LHCN-M2 (cell line): ENCODE measurements at places on chromosomes 1 and 21. TPM values are rescaled to one million over a fixed set of nuclear protein-coding genes. Genes with fewer than 3 reads are reported as not detected.

DNA sequence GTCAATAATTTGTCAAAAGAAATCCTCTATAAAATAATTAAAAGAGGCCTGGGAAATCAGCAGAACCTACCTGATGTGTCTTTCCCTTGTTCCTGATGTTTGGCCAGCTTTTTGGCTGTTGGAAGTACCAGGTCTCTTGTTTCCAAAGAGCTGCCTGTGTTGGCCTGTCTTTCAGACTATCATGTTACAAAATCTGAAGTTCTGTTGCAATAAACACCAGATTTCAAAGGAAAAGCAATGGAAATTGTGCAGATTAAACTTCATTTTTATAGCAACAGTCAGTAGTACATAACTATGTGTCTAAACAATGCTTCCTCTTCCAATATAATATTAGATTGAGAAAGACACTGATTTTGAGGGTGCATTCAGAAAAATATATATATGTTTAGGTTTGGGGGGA lies 647.2 kb upstream of the CXADR start:
- peak; percentile 2 for DNase-seq

GRCh38 chr1:3864884-3865283 lies 7.6 kb downstream of the DFFB start:
- DNase-seq, result no peak

DNA sequence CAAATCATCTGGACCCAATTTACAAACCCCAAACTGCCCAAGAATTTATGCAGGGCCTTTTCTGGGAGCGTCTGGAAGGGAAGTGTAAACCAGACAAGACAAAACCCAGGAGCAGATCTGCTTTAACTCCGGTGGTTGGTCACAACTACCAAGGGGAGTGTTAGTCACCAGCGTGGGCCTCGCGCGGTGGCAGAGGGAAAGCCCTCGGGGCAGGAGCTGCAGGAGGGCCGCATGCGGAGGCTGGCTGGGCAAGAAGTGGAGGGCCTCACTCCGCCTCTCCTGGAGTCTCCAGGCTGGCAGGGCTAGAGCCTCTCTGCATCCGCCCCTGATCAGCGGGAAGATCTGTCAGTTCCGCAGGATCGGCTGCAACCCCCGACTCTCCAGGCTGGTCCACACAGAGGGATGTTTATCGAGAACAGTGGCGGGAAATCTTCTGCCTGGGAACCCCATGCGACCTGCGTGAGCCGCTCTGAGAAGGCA lies 2.0 kb downstream of the COL24A1 start:
- DNase-seq, result no peak

- DNase-seq, result no peak
Measured at GRCh38 chr1:58104960-58105359, 441.6 kb downstream of the OMA1 start.

DNA sequence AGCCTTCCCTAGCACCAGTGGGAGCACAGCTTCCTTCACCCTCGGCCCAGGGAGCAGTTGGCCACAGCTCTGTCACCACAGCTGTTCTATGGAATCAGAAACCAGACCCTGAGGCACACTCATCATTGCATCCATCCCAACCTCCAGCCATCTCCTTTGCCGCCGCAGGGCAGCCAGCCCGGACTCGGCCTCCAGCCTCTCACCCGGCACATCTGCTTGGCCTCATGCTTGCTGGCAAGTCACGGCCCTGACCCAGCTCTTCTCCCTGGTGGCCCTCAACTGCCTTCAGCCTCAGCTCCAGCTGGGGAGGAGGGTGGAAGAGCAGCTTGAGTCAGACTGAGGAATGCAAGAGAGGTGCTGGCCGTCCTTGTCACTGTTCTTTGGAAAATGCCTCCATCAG lies 59.8 kb downstream of the TOR1AIP2 start:
- peak; percentile 82 for DNase-seq

DNA sequence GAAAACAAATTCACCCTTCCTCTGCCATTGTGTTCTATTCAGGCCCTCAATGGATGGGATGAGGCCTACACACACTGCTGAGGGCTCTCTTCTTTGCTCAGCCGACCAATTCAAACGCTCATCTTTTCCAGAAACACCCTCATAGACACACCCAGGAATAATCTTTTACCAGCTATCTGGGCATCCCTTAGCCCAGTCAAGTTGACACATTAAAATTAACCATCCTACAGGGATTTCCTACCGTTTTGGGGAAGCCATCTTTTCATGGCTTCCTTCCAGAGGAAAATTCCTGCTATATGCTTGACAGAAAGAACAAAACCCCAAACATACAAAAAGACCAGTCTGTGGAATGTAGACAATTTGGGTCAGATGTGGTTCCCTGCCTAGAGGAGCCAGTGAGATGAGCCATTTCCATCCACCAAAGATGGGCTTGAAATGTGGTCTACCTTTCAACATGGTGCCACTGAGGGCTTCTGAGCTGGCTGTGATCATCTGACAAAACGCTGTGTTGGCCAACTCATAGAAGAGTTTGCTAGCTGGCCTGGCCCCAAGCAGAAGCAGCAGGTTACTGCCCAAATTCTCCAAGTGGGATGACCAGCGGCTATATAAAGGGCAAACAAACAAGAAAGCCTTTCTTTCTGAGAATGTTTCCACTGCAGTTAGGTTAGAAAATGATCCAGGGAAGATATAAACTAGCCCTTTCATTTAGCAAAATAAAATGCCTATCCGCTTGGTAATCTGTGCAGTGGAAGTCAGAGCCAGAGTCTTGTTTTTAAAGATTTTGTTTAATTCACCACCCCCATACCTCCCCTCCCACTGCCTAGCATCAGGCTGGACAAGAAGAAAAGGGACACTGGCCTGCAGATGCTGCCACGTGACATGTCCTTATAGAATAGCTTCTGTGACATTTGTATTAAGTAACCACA lies 69.1 kb upstream of the MRPS6 start:
- no peak for DNase-seq

DNA sequence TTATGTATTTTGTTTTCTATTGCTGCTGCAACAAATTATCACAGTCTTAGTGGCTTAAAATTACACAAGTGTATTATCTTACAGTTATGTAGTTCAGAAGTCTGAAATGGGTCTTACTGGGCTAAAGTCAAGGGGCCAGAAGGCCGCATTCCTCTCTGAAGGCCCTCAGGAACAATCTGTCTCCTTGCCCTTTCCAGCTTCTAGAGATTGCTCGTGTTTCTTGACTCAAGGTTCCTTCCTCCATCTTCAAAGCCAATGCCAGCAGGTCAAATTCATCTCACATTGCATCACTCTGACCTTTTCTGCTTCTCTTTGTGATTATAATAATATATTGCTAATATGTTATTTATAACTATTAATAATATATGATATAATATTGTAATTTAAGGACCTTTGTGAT lies 97.1 kb downstream of the DIRAS3 start:
- DNase-seq, result no peak

DNA sequence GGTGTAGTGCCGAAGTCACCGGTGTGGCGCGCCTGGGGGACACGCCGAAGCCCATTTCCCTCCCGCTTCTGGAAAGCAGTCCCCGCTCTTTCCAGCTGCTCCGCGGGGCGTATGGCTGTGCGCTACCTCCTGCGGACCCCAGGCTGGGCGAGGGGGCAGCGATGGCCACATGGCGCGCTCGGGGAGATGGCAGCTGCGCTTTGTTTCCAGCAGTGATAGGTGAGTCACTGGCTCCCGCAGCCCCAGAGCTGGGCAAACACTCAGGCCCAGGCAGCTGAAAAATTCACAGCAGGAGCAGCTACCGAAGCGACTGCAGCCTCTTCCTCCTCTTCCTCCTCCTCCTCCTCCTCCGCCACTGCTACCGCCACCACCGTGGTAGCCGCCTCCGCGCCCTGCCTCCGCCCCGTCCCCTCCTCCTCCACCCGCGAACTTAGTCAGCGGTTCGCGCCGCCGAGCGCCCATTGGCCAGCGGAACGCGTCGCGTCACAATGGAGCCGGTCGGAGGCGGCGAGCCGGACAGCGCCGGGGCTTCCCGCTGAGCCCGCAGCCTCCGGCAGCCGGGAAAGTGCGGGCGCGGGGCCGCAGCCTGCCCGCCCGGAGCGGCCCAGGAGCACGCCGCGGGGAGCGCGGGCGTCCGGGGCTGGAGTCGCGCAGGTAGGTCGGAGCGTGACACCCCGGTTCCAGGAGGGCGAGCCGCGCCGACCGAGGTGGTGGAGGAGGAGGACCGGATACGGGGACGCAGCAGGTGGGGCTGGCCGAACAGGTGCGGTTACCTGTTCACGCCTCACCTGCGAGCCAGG lies at the start of gene LRRC8B:
Gene LRRC8B (plus strand): TSS at position 461 of the 800 bp plus-strand sequence. CDS start 57,822 bp downstream, outside the sequence.
- peak; percentile 71 for DNase-seq

GRCh38 chr1:173117761-173118160 lies 67.0 kb upstream of the TNFSF18 start:
- DNase-seq, result no peak

- no peak for DNase-seq
Measured at GRCh38 chr1:108785880-108786279, 39.4 kb downstream of the STXBP3 start.

DNA sequence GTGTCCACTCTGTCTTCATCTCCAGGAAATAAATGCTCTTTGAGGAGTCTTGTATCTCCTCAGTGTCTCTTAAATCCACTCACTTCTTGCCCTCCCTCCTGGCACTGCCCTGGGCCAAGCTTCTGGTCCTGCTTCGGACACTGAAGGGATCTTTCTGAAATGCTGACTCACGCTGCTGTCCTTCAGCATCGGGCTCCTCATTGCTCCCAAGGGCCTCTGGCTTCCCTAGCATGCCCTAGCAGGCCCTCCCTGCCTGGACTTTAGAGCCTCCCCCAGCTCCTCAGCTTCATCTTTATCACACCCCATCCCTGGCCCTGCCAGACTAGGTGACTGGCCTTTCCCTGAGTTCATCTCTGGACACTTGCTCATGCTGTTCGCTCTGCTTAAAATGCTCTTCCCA lies 96.6 kb downstream of the FOXD2 start:
- DNase-seq, result no peak

- no peak for DNase-seq
Measured at GRCh38 chr1:228828151-228828550, 92.9 kb downstream of the RHOU start.

- peak; percentile 10 for DNase-seq
Measured at GRCh38 chr21:16421007-16421406, 691.2 kb downstream of the USP25 start.

Gene TTC22
- not detected in 2 replicates for total RNA-seq

Gene ST6GALNAC5
- 7.3 and 13.1 TPM in 2 replicates for total RNA-seq

Gene FALEC
- not detected in 2 replicates for total RNA-seq

Gene TMEM269
- total RNA-seq, result 0.06 TPM in 1 of 2 replicates, not detected in the other

Gene DPYD
- 39.9 and 46.6 TPM in 2 replicates for total RNA-seq
